ENCODE measurements at places on chromosomes 12 and 14.

- no peak for DNase-seq
Observed at GRCh38 chr12:8780389-8780788, 42.0 kb upstream of the A2ML1 start.

DNA sequence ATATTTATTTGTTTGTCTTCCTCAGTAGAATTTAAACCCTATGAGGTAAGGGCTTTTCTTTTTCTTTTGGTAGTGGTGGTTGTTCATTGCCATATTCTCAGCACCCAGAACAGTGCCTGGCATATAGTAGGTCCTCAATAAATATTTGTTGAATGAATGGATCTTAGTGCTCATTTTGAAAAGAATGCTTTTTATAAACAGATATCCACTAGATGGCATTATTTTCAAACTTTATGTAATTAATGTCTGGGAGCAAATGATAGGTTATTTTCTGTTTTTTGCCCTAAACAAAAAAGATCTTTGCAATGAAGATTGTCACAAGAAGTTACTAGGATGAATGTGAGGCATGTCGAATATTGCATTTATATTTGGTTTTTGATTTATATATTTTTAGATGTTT, 64.1 kb downstream of the RAD51B start:
- DNase-seq = no peak

GRCh38 chr14:52834440-52834842, 43.0 kb upstream of the GNPNAT1 start:
- DNase-seq = no peak

DNA sequence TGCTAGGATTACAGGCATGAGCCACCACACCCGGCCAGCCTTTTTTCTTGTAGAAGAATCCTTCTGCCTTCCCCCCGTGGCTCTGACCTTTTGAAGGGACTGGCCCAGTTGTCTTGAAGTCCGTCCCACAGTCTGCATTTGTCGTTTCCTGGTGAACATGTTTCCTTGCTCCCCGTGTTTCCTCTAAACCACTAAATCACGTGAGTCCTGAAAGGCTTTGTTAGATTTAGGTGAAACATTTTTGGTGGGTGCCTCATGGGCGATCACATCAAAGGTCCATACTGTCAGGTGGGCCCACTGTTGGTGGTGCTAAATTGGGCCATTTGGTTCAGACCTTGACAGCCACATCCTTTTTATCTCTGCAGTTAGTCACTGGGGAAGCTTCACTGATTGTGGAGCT, 26.3 kb downstream of the MLXIP start:
- peak; percentile 67 for DNase-seq

DNA sequence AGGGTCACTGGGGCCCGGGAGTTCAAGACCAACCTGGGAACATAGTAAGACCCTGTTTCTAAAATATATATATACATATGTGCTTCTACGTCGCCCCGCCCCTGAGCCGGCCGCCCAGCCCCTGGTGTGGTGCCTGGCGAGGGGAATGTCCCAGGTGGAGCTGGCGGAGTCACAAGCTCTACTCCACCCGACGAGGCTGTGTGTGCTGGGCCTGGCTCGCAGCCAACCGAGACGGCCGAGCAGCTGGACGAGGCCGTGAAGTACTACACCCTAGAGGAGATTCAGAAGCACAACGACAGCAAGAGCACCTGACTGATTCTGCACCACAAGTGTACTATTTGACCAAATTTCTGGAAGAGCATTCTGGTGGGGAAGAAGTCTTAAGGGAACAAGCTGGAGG, 22.1 kb upstream of the ITPK1 start:
- DNase-seq = no peak

- DNase-seq = no peak
Observed at GRCh38 chr14:22407033-22407432, 182.0 kb downstream of the DAD1 start.

DNA sequence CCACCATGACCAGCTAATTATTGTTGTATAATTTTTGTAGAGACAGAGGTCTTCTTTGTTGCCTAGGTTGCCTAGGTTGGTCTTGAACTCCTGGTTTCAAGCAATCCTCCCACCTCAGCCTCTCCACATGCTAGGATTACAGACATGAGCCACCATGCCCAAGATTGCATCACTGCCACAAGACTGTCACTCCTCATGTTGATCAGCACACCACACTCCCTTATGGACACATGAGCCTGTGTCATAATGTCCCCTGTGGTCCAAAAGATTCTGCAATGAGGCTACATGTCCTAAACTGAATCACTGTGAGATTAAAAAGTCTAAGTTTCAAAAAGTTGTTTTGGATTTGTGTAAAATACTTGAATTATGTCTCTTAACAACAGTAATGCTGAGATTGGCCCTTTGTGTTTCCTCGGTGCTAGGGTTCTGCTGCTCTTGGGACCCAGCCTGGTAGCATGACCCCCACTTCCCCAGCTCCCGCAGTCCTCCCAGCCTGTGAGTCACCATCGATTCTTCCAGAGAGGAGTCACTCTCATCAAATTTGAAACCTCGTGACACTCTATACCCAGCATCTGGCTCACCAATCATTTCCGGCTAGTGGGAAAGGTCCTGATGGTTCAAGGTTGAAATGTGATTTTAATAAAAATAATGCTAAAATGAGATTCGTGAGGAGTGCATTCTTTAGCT, 890.9 kb downstream of the VRK1 start:
- DNase-seq = no peak

GRCh38 chr12:65699251-65699650, 125.0 kb upstream of the HMGA2 start:
- DNase-seq = no peak

DNA sequence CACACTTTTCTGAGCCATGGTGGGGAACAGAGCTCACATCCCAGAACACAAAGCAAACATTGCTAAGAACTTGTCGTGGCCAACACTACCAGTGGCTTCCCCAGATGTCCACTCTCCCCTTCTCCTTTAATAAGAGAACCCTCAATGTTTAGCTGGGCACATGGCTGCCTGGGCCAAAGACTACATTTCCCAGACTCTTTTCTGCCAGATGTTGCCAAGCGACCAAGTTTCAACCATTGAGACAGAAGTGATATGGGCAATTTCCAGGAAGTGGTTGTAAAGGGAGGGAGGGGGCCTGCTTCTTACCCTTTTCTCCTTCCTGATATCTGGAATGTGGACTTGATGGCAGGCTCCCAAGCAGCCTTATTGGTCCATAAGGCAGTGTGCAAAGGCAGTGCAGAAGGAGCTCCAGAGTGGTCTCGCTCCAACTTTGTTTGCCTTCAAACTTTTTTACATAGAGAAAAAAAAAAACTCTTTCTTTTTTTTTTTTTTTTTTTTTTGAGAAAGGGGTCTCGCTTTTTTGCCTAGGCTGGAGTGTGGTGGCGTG, 24.9 kb upstream of the JDP2 start:
- DNase-seq = no peak

DNA sequence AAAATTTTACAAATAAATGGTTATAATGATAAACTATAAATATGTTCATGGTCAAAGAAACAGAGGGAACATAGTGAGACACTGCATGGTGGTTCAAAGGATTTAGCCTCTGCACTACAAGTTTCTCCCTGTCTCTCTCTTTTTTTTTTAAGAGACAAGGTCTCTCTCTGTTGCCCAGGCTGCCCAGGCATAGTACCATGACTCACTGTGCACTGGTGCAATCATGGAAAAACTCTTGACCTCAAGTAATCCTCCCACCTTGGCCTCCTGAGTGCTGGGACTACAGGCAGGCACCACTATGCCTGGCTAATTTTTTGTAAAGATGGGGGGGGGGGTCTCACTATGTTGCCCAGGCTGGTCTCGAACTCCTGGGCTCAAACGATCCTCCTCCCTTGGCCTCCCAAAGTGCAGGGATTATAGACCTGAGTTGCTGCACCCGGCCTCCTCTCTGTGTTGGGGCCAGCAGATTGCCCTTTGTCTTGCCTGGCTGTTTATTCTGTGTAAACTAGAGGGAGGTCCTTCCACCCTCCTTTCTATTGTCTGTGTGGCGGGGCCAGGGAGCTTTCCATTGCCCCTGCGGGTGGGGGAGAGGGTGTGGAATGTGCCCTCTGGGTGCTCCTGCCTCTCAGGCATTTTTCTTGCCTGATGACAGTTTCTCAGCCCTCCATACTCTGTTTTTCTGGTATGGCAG, 22.1 kb downstream of the MTHFD1 start:
- no peak for DNase-seq

- DNase-seq = no peak
Observed at GRCh38 chr12:11756523-11756922, 107.0 kb downstream of the ETV6 start.

DNA sequence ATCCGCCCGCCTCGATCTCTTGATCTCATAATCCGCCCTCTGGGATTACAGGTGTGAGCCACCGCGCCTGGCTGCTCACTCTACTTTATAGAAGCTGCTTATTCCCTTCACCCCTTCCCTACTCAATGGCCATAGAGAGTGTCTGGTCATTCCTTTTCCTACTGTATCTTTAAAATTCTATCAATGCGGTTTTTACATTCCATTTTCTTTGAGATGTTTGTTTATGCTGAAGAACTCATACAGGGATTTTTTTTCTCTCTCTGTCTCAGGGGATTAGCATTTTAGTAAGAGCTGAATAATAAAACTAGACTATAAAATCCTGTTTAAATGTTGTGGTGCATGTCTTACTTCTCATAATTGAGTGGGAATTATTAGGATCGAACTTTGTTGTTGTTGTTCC, 218.6 kb upstream of the FOXN3 start:
- no peak for DNase-seq

DNA sequence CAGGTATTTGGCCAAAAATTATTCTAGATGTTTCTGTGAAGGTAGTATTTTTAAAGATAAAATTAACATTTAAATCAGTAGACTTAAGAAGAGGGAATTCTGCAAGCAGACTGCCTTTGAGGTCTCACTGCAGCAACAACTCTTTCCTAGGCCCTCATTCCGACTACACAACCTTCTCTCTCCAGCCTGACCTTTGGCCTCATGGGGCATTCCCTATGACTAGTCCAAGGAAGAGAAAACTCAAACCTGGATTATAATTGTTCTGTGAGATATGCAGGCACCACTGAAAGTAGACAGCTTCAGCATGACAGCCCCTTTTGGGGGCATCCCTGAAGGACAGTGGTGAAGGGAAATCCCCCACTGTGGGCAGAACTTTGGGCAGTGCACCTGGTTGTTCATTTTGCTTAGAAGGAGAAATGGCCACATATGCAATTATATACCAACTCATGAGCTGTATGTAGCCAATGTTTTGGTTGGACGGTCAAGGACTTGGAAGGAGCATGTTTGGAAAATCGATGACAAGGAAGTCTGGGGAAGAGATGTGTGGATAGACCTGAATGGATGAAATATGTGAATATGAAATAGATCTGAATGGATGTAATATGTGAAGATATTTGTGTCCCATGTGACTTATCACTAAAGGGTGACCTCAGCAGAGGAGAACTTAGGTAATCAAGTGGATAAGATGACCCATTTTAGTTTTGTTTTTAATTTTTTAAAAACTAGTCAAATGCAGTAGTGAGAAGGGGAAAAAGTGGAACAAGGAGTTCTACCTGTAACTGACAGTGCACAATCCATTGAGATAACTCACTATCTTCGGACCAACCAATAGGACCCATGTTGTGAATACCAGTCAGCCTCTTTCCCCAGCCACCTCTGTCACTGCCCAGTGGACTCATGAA, 233.3 kb upstream of the FOXN3 start:
- DNase-seq = peak; percentile 45

- no peak for DNase-seq
Observed at GRCh38 chr12:124720004-124720680, 143.5 kb downstream of the SCARB1 start.

GRCh38 chr12:14325716-14326343, 39.7 kb upstream of the ATF7IP start:
- DNase-seq = no peak

DNA sequence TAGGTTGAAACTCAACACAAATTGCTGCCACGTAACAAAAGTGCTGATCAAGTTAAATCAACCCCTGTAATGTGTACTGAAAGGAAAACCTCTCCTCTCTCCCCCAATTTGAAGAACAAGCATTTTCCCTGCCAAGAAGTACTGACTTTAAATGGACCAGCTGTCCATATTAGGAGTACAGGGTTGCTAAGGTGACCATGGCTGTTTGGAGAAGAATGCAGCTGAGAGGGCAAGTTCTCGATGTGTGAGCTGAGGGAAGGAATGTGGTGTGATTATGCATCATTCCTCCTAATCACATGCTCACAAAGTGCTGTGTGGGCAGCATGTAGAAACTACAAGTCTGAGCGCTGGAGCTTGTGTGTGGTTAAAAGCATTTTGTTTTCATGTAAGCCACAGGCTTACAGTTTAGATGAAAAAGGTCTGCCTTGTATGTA, 50.9 kb upstream of the CCT2 start:
- DNase-seq = peak; percentile 22

GRCh38 chr14:95137804-95138167, 19.5 kb downstream of the DICER1 start:
- no peak for DNase-seq

DNA sequence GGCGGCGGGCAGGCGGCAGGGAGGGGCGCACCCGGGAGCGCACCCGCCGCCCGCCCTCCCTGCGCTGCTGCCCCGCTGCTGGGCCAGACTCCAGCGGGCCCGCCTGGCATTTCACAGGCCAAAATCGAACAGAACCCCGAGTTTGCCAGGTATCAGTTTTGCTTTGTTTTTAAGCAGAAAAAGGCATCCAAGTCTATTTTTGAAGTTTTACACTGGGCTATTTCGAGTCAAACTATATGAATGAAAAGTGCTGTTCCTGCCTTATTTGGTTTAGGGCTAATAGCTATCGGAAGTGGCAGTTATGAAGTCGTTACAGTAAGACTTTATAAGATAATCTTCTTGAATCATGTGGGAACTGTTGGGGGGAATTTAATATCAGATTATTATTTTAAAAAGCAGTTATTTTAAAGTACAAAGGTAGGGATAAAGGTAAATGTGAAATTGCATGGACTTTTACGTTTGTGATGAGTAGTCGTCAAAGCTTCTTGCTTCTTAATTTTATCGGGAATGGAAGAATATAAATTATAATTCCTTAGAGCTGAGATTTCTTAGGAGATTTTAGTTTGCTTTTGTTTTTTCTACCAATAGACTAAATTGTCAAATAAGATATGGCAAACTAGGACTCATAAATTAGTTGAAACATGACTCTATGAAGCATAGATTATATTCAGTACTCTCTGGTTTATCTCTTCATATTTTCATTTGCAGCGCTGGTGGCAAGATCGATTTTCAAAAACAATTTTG, 1.1 kb downstream of the MSRB3 start:
- DNase-seq = no peak

GRCh38 chr12:10331642-10332239, 24.1 kb downstream of the KLRD1 start:
- no peak for DNase-seq

- no peak for DNase-seq
Observed at GRCh38 chr12:6968426-6968825, 2.0 kb downstream of the PHB2 start.

GRCh38 chr12:71665090-71665463, 976 bp downstream of the THAP2 start:
- no peak for DNase-seq

- no peak for DNase-seq
Observed at GRCh38 chr14:92511453-92512238, 1.9 kb upstream of the RIN3 start.

GRCh38 chr12:9347328-9348127, 139.3 kb upstream of the PZP start:
- peak; percentile 27 for DNase-seq

GRCh38 chr12:93352321-93352720, 25.4 kb upstream of the NUDT4 start:
- no peak for DNase-seq

All from activated naive CD8-positive, alpha-beta T cell treated with anti-CD3 and anti-CD28 coated beads, Interleukin-2, amount 50 U/mL, for 24 hours (primary cell).